ENCODE measurements at places on chromosomes 16 and 17.
A peak's percentile ranks its signal among the peaks of the same experiment; 100 is the strongest.

DNA sequence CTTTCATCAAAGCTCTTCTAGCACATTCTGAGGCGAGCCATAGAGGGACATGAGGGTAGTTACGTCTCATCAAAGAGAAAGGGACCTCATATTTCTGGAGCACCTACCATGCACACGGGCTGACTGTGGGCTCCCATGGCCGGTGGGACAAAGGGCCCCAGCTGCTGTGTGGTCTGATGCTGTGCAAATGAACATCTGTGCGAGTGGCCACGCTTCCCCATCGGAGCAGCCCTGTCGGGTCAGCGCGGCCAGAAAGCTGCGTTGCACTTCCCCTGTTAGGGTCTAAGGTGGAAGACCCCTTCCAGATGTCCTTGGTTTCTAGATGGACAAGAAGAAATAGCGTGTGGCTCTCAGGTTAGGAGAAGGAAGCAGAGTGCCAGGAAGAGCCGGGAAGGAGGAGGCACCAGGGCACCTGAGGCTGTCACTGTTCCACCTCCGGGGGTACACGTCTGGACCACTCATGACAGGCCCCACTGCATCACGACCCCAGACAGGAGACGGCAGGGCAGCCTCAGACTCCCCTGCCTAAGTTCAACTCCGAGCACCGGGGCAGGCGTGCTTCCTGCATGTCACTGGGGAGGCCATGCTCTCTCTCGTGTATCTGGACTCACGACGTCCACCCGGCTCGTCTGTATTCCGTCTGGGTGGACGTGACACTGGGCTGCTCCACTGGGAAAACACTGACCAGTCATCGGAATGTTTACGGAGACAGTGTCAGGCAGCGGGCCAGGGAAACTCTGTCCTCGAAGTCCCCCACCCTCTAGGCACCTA is 8.5 kb upstream of the BAIAP2 start:
- DNase-seq: no peak

GRCh38 chr16:787321-787966 is 737 bp downstream of the RPUSD1 start:
- DNase-seq: no peak

DNA sequence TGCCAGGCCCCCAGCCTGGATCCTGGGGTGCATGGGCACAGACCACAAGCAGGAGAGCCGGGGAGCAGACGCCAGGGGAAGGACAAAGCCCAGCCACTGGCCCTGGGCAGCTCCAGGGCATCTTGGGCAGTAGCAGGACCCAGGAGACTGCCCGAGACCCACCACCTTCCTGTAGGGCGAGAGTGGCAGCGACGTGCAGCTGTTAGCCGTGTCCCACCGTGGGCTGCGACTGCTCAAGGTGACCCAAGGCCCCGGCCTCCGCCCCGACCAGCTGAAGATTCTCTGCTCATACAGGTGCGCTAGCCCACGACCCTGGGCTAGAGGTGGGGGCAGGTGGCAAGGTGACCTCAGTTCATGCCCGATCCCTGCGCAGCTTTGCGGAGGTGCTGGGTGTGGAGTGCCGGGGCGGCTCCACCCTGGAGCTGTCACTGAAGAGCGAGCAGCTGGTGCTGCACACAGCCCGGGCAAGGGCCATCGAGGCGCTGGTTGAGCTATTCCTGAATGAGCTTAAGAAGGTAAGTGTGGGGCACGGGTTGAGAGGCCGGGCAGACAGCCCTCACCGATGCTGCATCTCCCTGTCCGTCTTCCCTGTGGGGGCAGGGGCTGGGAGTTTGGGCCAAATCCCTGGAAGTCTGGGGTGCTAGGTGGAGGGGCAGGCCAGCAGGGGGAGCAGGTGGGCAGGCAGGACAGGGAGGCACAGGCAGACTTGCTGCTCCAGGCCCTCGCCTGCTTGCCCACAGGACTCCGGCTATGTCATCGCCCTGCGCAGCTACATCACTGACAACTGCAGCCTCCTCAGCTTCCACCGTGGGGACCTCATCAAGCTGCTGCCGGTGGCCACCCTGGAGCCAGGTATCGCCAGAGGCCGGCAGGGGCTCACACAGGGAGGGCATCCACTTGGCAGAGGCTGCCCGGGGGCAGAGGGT is 13.5 kb upstream of the SMIM5 start:
- no peak for DNase-seq

DNA sequence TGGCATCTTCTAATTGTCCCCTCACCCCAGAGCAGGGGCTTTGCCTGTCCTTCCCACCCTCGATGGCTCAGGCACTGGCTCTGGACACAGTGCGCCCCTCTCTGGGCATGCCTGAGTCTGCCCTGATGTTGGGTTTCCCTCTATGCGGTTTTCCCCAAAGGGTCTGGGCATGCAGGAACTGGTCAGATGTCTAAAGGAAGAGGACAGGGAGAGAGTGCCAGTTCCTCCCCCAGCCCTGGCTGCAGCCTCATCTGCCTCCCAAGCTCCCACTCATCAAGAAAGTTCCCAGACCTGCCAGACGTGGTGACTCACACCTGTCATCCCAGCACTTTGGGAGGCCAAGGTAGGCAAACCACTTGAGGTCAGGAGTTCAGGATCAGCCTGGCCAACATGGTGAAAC is 41.3 kb upstream of the PABPN1L start:
- DNase-seq: no peak

DNA sequence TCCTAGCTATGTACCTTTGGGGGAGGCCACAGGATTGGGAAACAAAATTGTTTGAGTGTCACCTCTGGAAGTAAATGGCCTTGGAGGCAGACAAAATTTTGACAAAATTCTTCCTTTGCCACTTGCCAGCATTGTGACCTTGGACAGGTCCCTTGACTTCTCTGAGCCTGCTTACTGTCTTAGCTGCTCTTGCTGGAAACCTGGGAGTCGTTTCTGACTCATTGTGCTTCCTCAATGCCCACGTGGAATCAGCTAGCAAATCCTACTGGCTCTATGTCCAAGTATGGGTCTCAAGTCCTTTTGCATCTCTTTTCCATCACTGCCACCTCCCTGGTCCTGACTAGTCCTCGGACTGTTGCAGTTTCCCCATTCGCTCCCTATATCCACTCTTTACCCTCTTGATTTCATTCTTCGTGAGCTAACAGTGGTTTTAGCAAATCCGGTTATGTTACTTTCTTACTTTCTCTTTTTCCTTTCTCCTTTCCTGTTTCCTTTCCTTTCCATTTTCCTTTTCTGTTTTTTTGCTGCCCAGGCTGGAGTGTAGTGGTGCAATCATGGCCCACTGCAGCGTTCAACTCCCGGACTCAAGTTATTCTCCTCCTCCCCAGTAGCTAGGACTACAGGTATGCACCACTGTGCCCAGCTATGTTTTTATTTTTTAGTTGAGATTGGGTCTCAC is 68.1 kb upstream of the LGALS9 start:
- no peak for DNase-seq

DNA sequence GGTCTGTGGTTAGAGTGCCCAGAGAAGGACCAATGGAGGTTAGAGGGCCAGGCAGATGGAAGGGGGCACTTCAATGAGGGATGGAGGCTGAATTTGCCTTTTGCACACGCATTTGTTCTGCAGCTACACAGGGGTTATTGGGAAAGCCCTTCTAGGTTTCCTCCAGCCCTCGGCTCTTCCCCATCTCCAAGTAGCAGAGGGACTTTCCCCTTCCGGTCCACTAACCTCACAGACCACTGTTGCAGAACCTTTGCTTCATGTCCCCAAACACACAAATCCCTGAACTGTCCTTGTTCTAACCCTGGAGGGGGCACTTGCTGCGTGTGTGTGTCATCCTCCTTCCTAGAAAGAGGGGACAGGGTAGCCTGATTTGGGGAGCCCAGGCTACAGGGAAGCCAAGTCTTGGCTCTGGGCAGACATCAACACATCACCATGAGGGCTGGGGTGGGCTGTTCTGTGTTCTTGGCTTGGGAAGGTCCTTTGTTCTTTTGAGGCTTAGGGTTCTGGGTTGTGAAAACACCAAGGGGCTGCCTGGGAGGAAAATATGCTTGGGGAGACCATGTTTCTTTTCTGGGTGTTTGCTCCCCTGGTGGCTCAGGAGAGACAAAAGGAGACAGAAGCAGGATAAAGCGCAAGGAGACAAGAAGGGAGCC is 7.3 kb upstream of the NR1D1 start:
- DNase-seq: no peak

GRCh38 chr17:72034000-72034399 is 86.8 kb upstream of the SOX9 start:
- DNase-seq: no peak

DNA sequence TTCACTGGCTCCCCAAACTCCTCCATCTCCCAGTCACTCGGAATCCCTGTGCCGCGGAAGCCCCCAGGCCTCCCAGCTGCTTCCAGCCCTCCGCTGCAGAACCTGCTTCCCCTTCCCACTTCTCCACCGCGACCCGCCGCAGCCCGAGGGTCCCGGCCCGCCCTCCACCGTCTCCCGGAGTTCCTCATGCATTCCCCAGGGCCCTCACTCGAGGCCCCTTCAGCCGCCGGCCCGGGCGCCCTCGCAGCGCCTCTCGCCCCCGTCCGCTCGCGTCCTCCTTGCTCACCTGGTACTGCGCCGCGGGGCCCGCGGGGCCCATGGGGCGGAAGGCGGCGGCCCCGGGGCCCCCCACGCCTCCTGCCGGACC is 329 bp downstream of the SMARCD2 start:
- DNase-seq: no peak

GRCh38 chr16:346587-346986 is 5.9 kb downstream of the AXIN1 start:
- DNase-seq: no peak

- no peak for DNase-seq
These were observed 68.7 kb downstream of the TTC19 start for GRCh38 chr17:16068323-16068722.

- no peak for DNase-seq
These were observed 68.4 kb upstream of the NKD1 start for GRCh38 chr16:50479771-50480170.

- DNase-seq: no peak
These were observed 23.4 kb upstream of the METRNL start for GRCh38 chr17:83055911-83056582.

DNA sequence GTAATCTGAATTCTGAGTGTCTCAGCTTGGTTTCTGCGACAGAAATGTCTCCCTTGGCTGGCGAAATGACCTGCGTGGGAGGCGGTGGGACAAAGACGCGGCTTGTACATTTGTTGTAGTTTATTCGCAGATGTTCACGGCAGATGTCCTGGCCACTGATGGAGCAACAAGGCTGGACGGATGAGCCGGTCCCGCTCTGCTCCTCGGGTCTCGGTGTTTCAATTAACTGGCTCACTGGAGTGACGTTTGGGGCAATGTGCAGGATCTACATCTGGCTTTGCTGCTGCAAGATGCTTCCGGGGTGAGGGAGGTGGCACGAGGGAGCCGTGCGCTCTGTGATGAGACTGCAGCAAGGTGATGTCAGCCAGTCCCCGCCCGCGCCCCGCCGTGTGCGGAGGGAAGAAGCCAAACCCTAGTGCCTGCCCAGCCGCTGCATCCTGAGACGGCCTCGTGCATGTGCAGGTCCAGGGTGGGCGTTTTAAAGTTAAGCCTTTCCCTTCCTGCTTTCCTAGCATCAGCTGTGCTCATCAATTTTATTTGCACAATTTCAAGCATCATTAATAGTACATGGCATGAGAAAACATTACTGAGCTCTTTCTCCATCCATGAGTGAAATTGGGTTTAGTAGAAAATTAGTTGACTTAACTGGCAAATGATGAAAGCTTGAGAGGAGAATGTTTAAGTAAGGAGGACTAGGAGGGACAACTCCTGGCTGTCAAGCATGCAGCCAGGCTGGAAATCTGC is 44.4 kb downstream of the MGAT5B start:
- no peak for DNase-seq

DNA sequence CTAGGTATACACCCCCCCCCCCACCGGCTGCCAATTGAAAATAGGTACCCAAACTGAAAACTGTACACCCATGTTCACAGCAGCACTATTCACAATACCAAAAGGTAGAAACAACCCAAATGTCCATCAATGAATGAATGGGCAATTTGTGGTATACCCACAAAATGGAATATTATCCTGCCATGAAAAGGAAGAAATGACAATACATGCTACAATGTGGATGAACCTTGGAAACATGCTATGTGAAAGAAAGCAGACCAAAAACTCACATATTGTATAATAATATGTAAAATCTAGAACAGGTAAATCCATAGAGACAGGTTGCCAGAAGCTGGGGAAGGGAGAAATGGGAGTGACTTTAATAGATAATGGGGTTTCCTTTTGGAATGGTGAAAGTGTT is 417.5 kb downstream of the UTP18 start:
- no peak for DNase-seq

- DNase-seq: no peak
These were observed 40.3 kb upstream of the VPS4A start for GRCh38 chr16:69270831-69271230.

DNA sequence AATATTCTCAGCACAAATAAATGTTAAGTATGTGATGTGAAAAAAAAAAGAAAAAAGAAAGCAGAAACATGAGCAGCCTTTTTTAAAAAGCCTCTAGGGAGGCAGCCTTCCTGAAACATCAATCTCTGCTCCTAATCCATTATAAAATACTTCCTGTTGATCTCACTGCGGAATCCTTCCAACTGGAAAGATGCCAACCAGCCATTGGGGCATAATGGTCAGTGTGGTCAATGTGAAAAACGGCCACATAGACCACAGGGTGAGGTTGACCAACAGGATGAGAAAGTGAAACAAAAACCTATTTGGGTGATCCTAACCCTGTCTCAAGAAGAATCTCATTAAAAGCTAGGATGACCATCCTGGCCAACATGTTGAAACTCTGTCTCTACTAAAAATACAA is 26.1 kb upstream of the ABCA8 start:
- no peak for DNase-seq

GRCh38 chr16:54284319-54284930 is 2.2 kb downstream of the IRX3 start:
- DNase-seq: no peak

DNA sequence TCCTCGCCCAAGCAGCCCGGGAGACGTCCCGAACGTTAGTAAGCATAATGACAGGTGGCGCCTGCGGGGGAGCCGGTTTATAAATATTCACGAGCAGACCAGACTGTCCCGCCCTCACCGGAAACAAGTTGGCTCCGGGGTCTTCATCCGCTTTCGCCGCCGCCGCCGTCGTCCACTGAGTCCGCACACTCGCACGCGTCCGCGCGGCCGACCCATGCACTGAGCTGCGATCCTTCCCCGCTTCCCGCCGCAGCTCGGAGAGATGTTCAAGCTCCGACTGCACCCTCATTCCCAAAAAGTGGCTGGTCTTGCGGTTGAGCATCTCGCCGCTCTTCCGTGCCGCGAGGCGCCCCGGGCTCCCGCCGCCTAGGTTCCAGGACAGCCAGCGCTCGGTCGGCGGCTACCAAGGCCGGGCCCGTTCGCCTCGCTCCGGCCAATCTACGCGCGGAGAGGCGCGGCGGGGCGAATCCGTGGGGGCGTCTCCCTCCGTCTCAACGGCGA is 385 bp downstream of the CFAP119 start:
- peak; percentile 16 for DNase-seq

- DNase-seq: no peak
These were observed 314.8 kb upstream of the GOT2 start for GRCh38 chr16:59048876-59049275.

DNA sequence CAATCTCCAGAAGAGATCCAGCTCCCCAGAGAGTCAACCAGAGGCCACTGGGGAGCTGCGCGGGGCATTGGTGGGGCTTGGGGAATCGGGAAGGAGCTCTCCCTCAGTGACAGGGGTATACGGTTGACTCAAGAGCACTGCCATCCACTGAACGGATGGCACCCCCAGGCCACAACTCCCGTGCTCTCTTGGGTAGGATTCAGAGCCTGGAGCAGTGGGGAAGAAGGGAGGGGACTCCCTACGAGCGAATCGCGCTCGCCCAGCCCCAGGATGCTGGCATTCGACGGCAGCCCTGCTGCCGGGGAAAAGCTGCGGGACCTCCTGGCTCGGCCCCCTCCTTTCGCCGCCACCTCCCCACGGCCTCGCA is 473 bp upstream of the TPPP3 start:
- no peak for DNase-seq
